Activated T-cell treated with anti-CD3 and anti-CD28 coated beads, Interleukin-2, amount 50 U/mL, for 1 hour (primary cell): ENCODE measurements at places on chromosomes 11 and 22.

DNA sequence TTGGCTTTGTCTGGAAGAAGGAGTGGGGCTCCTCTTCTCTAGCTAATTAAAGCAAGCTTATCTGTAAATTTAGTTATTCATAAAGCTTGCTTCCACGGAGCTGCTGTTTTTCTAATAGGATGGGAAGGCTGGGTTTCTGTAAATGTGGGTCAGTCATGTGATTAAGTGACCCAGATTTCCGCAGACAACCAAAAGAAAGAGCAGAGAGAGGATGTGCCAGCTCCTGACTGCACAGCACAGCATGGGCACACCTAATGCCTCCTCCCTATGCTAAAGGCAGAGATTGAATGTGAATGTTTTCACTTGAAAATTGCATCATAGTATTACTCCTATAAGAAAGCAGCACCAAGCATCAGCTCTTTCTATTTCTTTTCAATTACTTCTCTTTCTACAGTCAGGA, 160.2 kb downstream of the FAT3 start:
- no peak for DNase-seq

DNA sequence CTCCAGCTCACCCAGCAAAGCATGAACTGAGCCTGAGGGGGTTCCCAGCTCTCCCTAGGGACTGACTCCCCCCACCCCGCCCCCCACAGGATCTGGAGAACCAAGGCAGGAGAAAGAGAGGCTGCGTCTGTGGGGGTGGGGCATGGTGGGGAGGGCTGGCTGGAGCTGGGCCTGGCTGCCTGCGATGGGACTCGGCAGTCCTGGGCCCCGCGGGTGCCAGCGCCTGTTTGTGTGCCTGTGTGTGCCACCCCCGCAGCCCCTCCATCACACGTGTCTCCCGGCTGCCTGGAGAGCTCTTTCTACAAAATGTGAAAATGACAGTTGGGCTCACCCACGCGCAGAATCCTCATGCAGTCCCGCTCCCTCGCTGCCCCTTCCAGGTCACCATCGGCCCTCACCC, 46.8 kb downstream of the CACNA1I start:
- DNase-seq, result no peak

GRCh38 chr11:62770778-62771143, 435 bp upstream of the TAF6L start:
- DNase-seq, result peak; percentile 39

GRCh38 chr22:26502688-26503561, 9.3 kb downstream of the TFIP11 start:
- DNase-seq, result peak; percentile 54

- DNase-seq, result no peak
Observed at GRCh38 chr11:86360775-86361395, 13.8 kb upstream of the CCDC81 start.

GRCh38 chr11:83302151-83302550, 16.0 kb upstream of the CCDC90B start:
- DNase-seq, result no peak

DNA sequence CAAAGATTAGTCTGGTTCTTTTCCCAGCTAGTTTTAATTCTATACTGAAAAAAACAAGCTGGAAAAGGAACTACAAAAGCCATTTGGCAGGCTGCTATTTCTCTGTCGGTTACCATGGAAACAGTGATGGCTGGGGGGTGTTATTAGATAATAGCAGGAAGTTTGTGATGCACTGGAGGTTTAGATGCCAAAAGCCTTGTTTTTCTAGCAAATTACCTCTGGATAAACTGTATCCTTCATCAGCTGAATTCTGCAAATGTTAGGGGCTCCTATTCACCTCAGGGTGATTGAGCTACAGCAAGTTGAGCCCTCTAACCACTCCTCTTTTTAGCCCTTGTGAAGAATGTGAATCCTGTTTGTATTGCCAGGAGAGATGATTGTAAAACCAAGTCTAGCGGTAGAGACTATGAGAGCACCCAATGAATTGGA, 25.2 kb downstream of the ALKBH3 start:
- DNase-seq, result no peak

DNA sequence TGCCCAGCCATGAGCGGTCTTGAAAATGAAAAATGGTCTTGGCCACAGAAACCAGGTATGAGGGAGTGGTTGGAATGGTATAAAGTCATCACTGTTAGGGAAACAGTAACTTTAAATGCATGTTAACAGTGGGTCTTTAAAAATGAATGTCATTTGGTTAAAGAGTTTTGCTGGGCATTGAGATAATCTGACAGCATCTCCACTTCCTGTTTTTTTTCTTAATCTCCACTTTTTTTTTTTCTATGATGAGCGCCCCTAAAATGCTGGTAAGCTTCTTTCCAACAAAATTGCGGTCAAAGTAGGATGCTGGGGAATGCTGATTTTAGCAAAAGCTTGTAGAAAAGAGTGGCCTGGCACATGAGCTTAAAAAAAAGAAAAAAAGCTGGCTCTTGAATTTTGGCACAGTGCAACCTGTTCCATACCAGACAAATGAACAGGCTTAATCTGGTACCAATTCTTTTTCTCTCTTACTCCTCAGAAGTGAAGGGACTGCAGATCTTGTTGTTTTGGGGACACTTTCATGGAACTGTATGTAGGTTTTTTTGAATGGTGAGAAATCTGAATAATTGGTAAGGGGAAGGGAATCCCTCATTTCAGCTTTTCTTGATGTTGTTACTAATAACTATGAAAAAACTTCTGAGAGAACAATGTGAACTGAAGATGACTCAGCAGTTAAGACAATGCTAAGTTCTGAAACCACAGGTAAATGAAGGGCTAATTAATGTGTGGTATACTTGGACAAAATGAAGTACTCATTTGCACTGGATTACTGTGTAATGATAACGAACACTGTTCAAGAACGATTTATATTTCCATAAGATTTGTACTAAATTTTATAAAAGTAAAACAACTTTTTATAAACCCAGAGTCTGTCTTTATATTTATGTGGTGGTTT, 3.1 kb upstream of the ARHGEF12 start:
- DNase-seq, result no peak

DNA sequence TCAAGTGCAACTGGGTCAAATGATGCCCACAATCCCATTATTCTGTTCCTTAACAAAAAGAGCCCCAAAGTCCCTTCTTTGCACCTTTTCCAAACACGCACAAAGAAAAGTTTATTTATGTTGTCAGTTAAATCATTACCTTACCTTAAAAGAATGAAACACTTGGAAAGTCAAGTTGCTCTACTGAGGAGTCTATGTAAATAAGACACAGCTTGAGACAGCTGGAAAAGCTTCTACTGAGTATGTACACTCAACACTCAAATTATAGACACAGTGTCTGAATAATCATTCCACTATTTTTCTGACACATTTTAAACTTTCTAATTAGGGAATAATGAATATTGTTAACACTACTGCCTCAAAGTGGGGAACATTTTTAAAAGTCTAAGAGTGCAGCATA, 21.6 kb upstream of the PHLDA2 start:
- DNase-seq, result no peak

- no peak for DNase-seq
Observed at GRCh38 chr22:30104501-30105156, 24.4 kb downstream of the HORMAD2 start.
